ENCODE measurements at places on chromosomes 11 and 22. TPM values are rescaled to one million over a fixed set of nuclear protein-coding genes. Genes with fewer than 3 reads are reported as not detected.

ZNF214 gene
- total RNA-seq = 1.9 TPM

OR51E2 gene
- 0.30 TPM for total RNA-seq

ZMAT5 gene
- 21.7 TPM for total RNA-seq

MUC6 gene
- not detected for total RNA-seq

APOA1 gene
- 5.4 TPM for total RNA-seq

TRIM22 gene
- total RNA-seq = 22.4 TPM

OR8G1 gene
- not detected for total RNA-seq

INS gene
- total RNA-seq = not detected

- no peak for DNase-seq
Measured at GRCh38 chr22:44758344-44758973, 6.1 kb downstream of the ARHGAP8 start.

DNA sequence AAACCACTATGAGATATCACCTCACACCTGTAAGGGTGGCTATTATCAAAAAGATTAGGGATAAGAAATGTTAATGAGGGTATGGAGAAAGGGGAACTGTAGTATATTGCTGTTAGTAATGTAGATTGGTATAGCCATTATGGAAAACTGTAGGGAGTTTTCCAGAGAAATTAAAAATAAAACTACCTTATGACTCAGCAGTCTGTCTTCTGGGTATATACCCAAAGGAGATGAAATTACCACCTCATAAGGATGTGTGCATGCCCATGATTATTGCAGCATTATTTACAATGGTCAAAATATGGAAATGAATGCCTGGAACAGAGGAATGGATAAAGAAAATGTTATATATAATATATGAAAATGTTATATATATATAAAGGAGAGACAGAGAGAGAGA, 303.8 kb downstream of the METTL15 start:
- DNase-seq = no peak

- no peak for DNase-seq
Measured at GRCh38 chr11:45906965-45907611, at the start of gene FREY1. Gene FREY1, minus strand, starts transcription at chr11:45907271. Its CDS starts 26 bp downstream, at chr11:45907245.

DNA sequence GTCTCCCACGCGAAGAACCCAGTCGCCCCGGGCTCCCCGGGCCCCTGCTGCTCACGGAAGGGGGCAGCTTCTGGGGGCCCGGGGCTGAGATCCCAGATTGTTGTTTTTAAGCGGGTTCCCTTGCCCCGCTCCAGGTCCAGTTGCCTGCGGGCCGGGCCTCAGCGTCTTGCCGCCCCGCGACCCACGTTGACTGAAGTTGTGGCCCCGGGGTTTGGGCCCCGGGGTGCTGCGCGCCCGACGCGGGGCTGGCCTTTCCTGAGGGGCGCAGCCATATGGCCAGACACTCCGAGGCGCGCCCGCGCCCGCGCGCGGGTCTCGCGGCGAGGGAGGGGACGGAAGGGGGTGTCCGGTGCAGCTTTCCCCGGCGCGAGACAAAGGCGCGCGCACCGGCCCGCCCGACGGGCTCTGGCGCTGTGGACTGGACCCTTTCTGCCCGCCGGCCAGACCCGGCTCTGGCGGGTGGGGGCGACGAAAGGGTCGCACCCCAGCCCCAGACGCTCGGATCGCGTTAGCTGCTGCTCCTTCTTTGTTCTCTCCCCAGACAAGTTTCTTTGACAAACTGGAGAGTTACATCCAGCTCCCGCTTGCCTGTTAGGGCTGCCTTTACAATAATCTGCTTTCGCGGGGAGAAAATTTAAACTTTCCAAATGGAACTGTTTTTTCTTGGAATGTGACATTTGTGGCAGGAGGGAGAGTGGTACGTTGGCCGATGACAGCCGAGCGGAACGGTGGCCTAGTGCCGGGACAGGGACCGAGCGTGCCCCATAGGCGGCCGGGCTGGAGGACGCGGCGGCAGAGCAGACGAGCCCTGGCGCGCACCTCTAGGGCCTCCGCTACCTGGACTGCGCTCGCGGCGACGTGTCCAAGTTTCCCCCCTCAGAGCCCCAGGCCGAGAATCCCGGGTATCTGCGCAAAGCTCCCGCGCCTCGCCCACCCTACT, 716 bp downstream of the AMOTL1 start:
- DNase-seq = peak; percentile 77

DNA sequence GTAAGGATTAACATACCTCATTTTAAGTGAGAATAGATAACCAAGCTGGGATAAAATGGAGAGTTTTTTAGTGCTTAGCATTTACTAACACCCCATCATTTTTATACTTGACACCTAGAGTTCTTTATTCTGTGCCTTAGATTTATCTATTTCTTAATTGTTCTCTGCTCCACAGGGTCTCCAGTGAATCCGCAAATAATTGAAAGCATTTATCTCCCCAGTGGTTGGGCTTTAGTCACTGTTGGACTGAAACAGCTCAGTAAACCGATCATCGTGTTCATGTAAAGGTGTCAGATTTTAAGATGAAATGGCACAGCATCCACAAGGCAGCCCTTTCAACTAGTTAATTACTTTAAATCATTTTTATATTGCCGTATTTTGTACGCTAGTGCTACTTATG, 17.8 kb upstream of the GRIA4 start:
- no peak for DNase-seq

DNA sequence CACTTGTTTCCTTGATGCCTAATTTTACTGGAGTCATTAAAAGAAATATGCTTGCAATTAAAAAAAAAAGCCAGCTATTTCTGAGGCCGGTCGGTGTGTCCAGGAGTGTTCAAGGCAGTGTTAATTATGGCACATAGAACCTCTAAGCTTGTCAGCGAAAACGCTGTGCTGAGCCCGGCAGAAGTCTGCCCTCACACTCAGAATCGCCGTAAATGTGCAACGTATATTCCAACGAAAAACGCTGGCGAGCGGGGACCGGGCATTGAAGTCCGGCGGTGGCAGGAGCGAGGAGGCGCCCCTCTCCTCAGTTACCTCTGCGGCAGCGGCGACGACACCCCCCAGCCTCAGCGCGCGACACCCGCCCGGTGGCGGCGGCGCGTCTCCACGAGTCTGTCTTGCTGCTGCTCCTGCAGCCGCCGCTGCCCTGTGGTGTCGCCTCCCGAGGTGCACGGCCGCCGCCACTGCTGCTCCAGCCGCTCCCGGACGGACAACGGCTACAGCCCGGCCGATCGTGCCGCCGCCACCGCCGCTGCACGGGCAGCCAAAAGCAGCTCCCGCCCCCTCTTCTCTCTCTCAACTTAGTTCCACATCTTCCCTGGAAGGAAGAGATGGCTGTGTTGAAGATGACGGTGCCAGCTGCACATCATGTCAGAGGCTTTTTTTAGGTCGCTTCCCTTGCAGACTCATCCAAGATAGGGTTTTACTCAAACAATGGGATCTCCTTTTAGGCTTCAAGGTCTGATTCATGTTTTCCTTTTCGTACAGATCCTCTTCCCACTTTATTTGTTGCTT, 56.0 kb downstream of the JAM3 start:
- DNase-seq = peak; percentile 80

GRCh38 chr22:49297286-49297870, 530.3 kb downstream of the BRD1 start:
- peak; percentile 9 for DNase-seq

- no peak for DNase-seq
Measured at GRCh38 chr11:126408901-126409619, 53.6 kb downstream of the ST3GAL4 start.

DNA sequence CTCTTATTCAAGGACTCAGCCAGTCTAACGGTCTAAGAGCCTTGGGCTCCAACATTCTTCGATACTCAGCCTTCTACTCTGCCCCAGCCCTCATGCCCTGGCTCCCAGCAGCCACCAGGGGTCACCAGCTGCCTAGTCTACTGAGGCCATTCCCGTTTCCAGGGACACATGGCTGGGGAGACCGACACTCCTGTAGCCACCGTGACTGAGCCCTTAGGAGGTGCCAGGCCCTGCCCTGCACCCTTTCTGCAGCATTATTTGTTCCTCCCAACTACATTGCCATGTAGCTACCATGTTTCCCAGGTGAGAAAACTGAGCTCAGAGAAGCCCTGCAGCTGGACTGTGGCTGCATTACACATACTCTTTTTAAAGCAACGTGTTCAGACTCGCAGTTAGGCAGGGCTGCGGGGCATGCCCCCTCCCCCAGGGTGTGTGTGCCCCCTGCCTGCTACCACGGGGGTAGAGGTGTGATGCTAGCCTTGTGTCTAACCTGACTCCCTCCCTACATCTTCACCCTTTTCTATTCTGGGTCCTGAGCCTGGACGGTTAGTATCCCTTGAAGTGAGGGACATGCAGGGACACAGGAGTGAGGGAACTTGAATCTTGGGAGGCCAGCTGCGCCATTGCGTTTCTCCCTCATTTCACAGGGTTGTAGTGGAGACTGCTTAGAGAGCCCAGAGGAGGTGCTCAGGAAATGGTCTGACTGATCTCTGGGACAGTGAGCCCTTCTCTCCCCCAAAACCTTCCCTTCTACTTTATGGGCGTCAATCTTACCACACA, 17.5 kb downstream of the ATG16L2 start:
- peak; percentile 91 for DNase-seq

- peak; percentile 69 for DNase-seq
Measured at GRCh38 chr22:23835484-23836144, 3.2 kb downstream of the DERL3 start.

- peak; percentile 69 for DNase-seq
Measured at GRCh38 chr11:45805305-45806071, 539 bp downstream of the SLC35C1 start.

- DNase-seq = no peak
Measured at GRCh38 chr22:32079130-32080089, 36.3 kb downstream of the SLC5A1 start.

- no peak for DNase-seq
Measured at GRCh38 chr22:26912655-26913345, 255.4 kb downstream of the MIAT start.

DNA sequence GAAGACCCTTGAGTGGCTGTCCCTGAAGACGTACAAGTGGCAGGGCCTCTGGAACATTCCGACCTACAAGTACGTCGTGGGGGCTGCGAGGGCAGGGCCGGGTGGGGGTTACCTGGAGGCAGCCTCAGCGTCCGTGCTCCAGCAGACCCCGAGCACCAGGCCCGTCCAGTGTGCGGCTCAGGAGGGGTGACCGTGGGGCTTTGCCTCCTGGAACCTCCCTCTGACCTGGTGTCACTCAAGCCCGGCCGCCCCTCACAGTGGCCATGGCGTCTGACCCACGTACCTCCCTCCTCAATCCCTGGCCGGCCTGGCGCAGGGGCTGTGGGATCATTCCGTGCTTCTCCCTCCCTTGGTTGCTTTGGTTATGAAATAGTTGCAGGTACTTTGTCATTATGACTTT, 18.5 kb downstream of the RNH1 start:
- no peak for DNase-seq

DNA sequence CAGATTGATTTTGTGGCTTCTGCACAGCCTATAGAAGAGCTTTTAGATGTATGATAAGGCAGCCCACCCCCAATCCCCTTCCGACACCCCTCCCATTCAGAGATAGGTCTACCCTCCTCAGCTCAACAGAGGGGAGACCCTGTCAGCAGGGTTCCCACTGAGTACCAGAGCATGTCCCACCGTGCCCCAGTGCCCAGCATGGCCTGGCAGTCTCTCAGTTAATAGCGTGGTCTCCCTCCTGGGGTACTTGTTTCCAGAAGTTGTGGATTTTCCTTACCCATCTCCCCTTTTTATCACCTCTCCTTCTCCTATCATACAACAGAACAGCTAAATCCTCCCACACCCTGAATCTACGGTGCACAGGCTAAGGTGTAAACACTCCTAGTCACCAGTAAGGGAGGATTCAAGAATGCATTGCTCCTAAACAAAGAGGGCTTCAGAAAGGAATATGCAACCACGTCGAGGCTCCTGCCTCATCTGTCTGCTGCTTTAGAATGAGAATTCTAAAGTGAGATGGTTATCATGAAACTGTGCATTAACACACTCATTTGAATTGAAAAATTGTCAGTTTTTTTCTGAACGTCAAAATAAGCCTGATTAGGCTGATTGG, 6.7 kb downstream of the PLAAT2 start:
- DNase-seq = no peak

- DNase-seq = no peak
Measured at GRCh38 chr11:41935241-41935640, 475.8 kb upstream of the LRRC4C start.

- no peak for DNase-seq
Measured at GRCh38 chr22:35205961-35206360, 51.3 kb upstream of the HMGXB4 start.

DNA sequence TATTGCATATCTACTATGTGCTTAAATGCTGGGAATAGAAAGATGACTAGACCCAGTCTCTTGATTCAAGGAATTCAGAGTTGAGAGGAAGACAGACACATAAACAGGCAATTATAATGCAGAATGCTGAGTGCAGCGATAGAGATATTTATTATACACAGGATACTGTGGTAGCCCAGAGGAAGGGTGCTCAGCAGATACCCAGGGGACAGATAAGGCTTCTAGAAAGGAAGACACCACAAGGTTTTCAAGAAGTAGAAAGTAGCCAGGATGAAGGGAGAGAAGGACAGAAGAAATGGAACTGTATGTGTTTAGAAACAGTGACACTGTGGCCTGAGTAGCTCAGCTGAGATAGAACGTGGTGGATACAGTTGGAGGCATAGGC, 79.4 kb upstream of the NNMT start:
- no peak for DNase-seq

GRCh38 chr11:134545521-134545920, 133.5 kb upstream of the B3GAT1 start:
- no peak for DNase-seq

DNA sequence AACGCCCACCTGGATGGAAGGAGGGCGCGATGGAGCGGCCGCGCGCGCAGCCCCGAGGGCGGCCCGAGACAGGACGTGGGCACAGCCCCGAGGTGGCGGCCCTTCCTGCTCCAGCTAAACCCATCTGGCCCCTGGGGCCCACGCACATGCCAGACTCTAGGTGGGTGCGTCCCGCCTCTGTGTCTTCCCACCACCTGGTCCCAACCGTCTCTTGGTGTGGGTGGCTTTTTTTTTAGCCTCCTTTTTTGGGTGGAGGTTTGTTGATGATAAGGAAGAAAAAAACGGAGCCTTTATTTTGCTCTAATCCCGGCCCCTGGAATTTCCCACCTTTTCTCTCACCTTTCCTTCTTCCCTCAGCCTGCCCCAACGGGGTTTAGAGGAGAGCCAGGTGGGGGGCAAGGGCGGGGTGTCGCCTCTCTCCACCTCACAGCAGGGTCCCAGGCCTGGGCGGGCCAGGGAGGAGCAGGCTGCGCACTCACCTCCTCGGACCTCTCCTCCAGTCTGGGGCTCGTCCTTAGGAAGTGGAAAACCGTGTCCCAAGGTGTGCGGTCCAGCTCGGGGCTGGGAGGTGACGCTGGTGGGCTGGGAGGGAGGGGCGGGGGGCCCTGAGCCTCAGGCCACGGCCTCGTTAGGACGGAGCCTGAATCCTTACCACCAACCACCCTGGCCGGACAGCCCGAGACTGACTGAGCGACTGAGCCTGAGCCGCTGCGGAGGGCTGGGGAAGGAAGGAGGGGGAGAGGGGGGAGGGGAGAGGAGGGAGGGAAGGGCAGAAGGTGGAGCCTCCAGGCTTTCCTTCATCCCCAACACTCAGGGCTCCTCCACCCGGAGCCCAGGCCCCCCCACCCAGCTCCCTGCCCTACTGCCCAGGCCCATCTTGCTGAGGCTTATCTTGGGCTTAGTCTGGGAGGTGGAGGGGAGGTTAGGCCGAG, at the start of gene SOX10:
SOX10 (minus strand) TSS at position 696 of the 932 bp plus-strand sequence. CDS start 771 bp downstream, outside the sequence.
- no peak for DNase-seq

GRCh38 chr11:78319453-78319955, 98.1 kb downstream of the GAB2 start:
- DNase-seq = no peak

GRCh38 chr22:20503816-20504215, 3.6 kb upstream of the MED15 start:
- no peak for DNase-seq

GRCh38 chr11:45698777-45699497, 33.5 kb upstream of the CHST1 start:
- no peak for DNase-seq

- DNase-seq = no peak
Measured at GRCh38 chr22:19524170-19525115, at the start of gene CLDN5. Gene CLDN5, minus strand, starts transcription at chr22:19524410. Its CDS starts 155 bp downstream, at chr22:19524255.

- DNase-seq = no peak
Measured at GRCh38 chr22:40512426-40513136, 123.9 kb downstream of the MRTFA start.

All from Right ventricle myocardium inferior (tissue), 1 donor.